Activated CD4-positive, alpha-beta T cell treated with anti-CD3 and anti-CD28 coated beads for 24 hours (primary cell): ENCODE measurements at places on chromosomes 2 and 18.

DNA sequence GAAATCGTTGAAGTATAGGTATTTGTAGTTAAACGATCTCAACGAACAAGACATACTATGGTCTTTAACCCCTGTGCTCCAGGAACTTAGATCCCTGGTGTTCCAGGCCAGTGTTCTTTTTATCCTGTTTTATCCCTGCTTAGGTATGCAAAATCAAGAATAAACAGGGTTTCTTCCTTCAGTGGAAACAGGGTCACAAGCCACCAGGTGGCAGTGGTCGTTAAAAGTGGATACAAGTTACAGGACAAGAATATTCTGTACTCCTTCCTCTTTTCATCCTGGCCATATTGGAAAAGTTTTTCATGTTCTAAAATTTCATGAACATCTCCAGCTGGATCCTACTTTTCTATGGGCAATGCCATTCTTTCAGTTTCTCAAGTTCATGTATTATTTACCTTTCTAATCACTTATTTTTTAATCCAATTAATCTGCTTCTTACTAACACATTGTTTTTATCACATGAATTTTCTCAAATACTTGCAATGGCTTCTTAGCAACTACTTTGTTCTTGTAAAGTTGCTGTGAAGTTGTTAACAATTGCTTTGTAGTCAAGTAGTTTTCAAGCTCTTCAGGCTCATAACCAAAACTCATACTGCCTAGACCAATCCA lies 16.4 kb upstream of the HNMT start:
- no peak for DNase-seq

GRCh38 chr2:176784633-176785200 lies 427.9 kb upstream of the HNRNPA3 start:
- DNase-seq: no peak

GRCh38 chr18:41457765-41458326 lies 497.2 kb upstream of the PIK3C3 start:
- DNase-seq: no peak

GRCh38 chr2:54845094-54845493 lies 121.6 kb downstream of the EML6 start:
- no peak for DNase-seq

- no peak for DNase-seq
Observed at GRCh38 chr18:71942433-71942832, 601.7 kb downstream of the CBLN2 start.

GRCh38 chr2:147679955-147680531 lies 164.8 kb upstream of the ACVR2A start:
- no peak for DNase-seq

DNA sequence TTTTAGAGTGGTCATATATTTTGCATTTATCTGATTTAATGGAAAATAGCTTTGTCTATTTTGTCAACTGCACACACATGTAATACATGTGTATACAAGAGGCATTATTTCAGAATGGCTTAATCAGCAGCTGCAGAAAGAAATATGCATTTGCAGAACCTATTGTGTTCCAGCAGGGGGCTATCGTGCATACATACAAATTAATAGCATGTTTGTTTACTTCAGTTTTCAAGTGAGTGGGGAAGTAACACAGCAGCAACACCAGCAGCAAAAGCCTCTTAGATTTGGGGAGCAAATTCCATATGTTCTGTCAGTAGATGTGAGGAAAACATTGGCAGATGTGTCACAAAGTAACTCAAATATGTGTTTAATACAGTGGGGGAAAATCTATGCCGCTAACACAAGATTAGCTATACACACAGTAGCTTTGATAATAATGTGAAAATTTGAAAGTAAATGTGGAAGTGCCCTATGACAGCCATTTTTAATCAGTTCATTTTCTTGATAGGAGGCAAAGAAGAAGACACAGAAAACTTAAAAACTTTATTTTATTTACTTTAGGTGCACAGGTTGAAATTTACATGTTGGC lies 218.1 kb downstream of the WDR7 start:
- no peak for DNase-seq

GRCh38 chr2:11850082-11850481 lies 103.7 kb downstream of the LPIN1 start:
- DNase-seq: no peak

GRCh38 chr2:158191076-158191895 lies 89.6 kb downstream of the UPP2 start:
- DNase-seq: no peak

DNA sequence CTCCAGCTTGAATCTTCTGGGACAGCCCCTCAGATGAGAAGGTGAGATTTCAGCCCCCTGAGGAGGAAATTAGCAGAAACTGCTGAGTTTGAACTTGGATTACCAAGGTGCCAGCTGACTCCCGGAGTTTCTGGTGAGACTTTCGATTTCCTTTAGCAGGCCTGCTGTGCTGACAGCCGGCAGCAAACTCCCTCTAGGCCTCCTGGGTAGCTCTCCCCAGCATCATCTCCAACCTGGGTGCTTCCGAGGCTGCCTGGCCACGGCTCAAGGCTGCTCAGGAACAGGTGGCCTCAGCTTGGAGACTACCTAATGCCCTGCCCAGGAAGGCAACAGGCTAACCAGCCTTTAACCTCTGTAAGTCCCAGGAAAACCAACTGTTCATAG lies 16.5 kb downstream of the SDC1 start:
- DNase-seq: no peak

DNA sequence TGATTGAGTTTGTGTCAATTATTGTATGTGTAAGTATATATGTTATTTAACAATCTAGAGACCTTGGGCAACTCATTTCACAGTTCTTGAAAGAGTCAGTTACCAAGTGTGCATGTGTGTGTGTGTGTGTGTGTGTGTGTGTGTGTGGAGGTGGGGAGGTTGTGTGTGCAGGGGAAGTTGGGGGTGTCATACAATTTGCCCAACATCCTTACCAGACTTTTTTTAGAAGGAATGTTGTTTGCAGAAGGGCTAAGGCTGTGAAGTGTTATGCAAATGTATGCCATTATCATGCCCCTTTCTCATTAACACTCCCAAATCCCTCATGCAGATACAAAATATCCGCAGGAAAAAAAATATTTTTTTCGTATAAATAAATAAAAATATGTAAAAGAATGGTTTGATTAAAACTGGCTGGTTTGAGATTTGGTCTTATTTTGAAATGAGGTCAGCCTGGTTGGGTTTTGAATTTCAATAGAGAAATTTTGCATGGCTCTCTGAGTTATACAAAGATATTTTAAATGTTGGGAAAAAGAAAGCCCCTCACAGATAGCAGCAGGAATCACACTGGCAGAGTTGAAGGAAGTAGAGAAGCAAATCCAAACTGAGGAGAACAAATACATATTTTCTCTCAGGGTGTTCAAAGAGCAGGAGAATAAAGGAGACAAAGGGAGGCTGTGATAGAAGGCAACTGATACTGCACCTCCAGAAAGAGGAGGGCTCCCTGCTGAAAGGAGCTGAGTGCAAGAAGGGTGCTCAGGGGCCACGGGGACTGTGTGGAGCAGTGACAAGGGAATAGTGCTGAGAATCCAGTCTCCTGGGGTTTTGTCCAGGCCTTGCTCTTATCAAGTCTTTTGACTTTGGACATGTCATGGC lies 1365.5 kb upstream of the CELF4 start:
- no peak for DNase-seq

DNA sequence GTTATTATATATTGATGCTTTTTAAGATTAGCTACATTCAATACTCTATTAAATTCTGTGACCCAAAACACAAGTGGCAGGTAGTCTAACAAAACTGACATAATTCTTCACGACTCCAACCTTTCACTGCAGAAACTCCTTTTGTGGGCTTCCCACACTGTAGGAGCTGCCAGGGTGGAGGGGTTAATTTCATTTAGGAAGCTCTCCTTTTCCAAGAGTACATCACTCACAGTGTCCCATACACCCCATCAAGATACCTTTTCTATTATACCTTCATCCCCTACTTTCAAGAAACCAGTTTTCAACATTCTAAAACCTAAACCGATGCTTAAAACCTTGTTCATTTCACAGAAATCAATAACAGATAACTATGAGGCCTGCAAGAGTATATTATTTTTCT lies 825 bp downstream of the THUMPD2 start:
- no peak for DNase-seq
